ENCODE measurements at places on chromosomes 5 and 9. TPM values are rescaled to one million over a fixed set of nuclear protein-coding genes. Genes with fewer than 3 reads are reported as not detected.

GRCh38 chr5:53481159-53481886 is 894 bp downstream of the FST start:
- no peak for DNase-seq

GRCh38 chr5:176675676-176676360 is 28.5 kb downstream of the TSPAN17 start:
- DNase-seq: no peak

- peak; percentile 73 for DNase-seq
Measured at GRCh38 chr5:179345433-179346321, at the start of gene ADAMTS2. Gene ADAMTS2, minus strand, starts transcription at chr5:179345461. Its CDS starts 133 bp downstream, at chr5:179345328.

The ENTPD8 gene
- 0.07 TPM for polyA plus RNA-seq

The DAB2IP gene
- polyA plus RNA-seq: 24.2 TPM
